ENCODE measurements at places on chromosomes 2 and 18. TPM values are rescaled to one million over a fixed set of nuclear protein-coding genes. Genes with fewer than 3 reads are reported as not detected.

Gene DSG1
- total RNA-seq = not detected

Gene ZNF804A
- total RNA-seq = 0.08 TPM

GRCh38 chr2:230890646-230891045 is 25.9 kb downstream of the ITM2C start:
- peak; percentile 21 for DNase-seq

DNA sequence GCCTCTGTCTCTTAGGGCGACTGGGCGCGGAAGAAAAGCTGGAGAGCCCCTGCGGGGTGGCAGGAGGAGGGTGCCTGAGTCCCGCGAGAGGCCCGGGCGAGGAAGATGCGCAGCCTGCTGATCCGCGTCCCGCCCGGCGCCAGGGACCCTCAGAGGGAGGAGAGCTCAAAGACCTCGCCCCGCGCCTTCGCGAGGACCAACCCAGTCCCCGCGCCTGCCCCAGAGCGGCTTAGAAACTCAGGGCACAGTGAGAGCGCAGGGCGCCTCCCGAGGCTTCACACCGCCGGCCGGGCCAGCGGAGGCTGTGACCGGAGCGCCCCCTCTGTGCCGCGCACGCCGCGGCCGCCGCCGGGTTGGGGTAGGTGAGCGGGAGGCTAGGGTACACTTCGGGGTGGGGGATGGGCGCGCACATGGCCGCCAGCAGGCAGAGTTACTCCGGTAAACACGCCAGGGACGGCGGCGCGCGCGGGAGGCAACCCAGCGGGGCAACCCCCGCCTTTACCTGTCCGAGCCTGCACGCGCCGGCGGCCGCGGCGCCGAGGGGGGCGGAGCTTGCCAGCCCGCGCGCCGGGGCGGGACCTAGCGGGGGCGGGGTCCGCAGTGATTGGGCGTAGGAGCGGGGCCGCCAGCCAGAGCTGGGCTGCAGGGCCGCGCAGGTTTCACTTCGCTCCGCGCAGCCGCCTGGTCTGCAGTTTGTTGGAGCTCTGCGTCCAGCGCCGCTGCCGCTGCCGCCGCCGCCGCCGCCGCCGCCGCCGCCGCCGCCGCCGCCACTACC is at the start of gene BCL2L11:
Gene BCL2L11, plus strand, starts transcription at position 662 of the 775 bp plus-strand sequence. CDS start 2,832 bp downstream, outside the sequence.
- peak; percentile 96 for DNase-seq

Gene POTEJ
- not detected for total RNA-seq

Gene GYPC
- total RNA-seq = 137 TPM

DNA sequence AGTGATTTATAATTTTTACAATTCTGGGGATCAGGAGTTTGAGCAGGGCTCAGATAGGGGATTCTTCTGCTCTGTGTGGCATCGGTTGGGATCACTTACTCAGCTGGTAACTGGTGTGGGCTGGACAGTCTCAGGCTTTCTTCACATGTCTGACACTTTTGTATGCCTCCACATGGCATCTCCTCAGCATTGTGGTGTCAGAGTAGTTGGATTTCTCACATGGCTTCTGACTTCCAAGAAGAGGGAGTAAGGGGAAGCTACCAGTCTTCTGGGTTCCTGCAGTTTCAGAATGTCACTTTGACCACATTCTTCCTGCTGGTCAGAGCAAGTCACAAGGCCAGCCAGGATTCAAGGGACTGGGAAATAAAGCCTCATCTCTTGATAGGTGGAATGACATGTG is 55.6 kb downstream of the NCOA1 start:
- DNase-seq = no peak

DNA sequence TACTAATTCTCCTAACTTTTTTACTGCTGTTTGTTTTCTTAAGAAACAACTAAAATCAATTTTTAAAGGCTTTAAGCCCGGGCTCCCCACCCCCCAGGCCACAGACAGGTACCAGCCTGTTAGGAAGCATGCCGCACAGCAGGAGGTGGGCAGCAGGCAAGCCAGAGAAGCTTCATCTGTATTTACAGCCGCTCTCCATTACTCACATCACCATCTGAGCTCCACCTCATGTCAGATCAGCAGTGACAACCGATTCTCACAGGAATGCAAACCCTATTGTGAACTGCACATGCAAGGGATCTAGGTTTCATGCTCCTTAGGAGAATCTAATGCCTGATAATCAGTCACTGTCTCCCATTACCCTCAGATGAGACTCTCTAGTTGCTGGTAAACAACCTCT is 517.0 kb downstream of the NRXN1 start:
- DNase-seq = no peak

DNA sequence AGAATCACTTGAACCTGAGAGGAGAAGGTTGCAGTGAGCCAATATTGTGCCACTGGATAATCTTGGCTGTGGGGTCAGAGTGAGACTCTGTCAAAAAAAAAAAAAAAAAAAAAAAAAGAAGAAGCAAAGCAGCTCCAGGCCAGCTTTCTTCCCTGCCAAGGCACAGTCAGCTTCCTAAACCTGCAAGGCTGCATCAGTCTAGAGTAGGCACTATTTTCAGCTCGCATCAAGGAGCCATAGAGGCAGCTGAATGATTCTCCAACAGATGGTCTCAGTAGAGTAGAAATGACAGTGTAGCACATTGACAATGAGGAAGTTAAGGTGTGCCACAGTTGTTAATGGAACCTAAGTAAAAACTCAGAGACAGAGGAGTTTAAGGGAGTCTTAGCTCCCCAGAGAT is 35.6 kb downstream of the BMP10 start:
- DNase-seq = no peak

DNA sequence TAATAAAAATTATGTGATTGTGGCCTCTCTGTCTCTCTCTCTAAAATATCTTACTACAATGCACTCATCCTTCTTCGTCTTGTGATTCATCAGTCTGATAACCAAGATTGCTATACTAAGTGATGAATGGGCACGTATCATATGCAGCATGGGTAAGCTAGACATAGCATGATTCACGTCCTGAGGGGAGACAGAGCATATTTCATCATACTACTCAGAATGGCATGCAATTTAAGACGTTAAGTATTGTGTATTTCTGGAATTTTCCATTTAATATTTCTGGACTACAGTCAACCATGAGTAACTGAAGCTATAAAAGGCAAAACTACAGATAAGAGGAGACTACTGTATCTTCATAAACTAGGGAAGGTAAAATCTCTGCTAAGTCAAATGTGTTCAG is 97.0 kb upstream of the CD226 start:
- no peak for DNase-seq

GRCh38 chr18:39620551-39621168 is 2055.1 kb upstream of the CELF4 start:
- DNase-seq = no peak

Gene CCDC150
- 8.4 TPM for total RNA-seq

Gene EPB41L3
- total RNA-seq = 3.4 TPM

- DNase-seq = no peak
Measured at GRCh38 chr18:24725644-24726415, 265.4 kb downstream of the HRH4 start.

GRCh38 chr2:179981085-179981484 is 26.0 kb downstream of the CWC22 start:
- DNase-seq = no peak

Gene CHRNG
- total RNA-seq = not detected

Gene L3MBTL4
- total RNA-seq = 0.09 TPM

Gene ATP6V1B1
- total RNA-seq = not detected

DNA sequence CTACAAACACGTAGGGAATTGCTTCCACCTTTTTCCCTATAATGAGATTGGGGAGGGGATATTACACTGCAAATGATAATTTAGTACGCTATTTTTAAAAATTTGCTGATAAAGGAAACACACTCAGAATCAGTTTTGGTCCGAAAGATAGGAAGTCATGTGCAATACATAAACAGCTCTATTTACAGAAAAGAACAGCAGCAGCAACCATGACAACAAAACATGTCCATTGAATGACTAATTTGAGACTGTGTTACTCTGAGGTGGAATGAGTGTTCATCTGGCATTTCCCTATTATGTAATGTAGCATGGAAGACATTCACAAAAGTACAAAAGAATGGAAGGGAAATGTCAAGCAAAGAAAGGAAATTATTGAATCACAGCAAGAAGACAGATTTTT is 337.2 kb downstream of the NBAS start:
- no peak for DNase-seq

- no peak for DNase-seq
Measured at GRCh38 chr2:35871672-35872071, 483.9 kb upstream of the CRIM1 start.

DNA sequence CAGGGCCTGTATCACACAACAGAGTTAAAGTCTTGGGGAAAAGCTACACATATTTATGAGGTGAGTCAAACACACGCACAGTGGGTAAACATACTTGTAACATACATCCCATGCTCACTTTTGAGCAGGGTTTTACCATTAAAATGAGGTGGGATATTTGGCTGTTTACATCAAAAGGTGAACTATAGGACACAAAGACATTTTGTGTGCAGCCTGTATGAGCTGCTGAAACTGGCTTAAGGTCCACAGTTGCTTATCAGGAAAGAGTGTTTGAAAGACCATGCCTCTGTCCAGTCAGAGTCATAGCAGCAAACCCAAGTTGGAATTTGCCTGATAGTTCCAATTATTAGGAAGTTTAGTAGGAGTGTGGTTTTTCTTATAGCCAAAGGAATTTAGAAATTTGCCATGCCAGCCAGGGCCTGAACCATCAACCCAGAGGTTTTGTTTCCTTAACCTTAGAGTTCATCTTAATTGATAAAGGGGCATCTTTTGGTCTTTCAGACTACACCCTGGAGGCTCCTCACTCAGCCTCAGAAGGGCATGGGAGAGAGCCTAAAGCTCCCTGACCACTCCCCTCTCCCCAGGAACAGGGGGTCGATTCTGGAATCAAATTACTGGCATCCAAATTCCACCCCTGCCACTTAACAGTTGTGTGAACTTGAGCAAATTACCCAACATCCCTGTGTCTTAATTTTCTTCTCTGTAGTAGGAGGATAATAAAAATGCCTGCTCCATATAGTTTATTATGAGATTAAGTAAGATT is 29.9 kb upstream of the L3MBTL4 start:
- no peak for DNase-seq

Gene ARL5A
- total RNA-seq = 44.8 TPM

Gene ASTL
- 12.2 TPM for total RNA-seq

GRCh38 chr2:156132130-156132529 is 200.4 kb downstream of the NR4A2 start:
- no peak for DNase-seq

DNA sequence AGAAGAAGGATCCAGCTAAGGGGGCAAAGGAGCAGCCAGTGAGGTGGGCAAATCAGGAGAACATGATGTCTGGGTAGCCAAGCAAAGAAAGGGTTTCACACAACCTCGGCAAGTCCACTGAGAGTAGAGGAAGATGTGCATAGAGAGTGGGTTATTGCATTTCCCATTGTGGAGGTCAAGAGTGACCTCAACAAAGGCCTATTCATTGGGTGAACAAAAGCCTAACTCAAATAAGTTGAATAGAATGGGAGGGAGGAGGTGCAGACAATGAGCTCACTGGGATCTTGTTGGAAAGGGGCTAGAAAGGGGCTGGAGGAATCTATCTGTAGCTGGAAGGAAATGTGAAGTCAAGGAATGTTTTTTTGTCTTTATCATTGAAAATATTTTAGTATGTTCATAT is 14.0 kb upstream of the PDCL3 start:
- DNase-seq = no peak

DNA sequence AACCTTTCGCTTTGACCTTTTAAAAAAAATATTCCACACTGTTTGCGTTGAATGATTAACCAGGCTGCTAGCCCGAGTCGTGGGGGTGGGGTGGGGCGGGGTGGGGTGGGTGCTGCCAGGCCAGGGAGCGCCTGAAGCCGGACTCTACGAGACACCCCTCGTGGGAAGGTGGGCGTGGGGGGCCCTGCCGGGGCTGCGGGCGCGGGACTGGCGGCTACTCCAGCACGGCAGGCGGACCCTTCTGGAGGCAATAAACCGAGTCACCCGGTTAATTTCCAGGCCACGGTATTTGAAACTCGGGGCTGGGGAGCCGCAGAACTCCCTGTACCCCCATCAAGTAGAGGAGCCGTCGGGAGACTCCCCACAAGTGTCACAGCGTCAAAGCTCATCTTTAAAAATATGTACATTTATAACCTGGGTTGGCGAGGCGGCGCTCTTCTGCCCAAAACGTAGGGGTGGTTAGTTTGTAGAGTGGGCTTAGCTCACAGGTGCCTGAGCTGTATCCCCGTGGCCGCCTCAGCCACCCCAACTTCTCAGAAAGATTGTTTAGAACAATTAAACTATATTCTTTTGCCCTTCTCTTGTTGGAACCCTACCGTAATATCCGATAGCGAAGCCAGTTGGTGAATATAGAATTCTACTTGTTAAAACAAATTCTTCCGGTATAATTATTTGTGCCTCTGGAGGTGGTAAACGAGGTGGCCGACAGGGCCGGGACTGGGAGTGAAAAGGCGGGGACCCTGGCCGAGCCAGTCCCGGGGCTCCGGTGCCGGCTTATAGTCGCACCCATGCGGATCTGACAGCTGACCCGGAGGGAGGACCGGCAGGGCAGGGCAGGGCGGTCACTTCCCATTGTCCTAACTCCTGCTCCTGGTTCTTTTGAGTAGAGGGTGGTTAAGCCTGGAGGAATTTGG is 1.4 kb downstream of the B3GNT2 start:
- peak; percentile 59 for DNase-seq

Gene LCT
- 0.14 TPM for total RNA-seq

DNA sequence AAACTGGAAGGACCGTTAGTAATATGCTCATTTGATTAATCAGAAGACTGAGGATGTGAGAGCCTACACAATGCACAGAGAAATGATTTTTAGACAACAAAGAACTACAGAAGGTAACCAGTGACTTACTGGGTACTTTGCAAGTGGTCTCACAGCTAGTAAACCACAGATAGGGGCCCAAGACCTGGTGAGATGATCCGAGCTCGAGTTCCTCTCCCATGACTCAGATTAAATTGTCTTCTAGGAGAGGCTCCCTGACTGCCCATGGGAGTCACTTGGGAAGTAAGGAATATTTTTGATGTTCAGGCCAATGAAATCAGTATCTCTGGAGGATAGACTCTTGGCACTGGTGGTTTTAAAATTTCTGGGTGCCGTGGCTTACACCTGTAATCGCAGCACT is 220.2 kb downstream of the CLIP4 start:
- no peak for DNase-seq

GRCh38 chr2:144162652-144163051 is 357.3 kb downstream of the ZEB2 start:
- DNase-seq = no peak

DNA sequence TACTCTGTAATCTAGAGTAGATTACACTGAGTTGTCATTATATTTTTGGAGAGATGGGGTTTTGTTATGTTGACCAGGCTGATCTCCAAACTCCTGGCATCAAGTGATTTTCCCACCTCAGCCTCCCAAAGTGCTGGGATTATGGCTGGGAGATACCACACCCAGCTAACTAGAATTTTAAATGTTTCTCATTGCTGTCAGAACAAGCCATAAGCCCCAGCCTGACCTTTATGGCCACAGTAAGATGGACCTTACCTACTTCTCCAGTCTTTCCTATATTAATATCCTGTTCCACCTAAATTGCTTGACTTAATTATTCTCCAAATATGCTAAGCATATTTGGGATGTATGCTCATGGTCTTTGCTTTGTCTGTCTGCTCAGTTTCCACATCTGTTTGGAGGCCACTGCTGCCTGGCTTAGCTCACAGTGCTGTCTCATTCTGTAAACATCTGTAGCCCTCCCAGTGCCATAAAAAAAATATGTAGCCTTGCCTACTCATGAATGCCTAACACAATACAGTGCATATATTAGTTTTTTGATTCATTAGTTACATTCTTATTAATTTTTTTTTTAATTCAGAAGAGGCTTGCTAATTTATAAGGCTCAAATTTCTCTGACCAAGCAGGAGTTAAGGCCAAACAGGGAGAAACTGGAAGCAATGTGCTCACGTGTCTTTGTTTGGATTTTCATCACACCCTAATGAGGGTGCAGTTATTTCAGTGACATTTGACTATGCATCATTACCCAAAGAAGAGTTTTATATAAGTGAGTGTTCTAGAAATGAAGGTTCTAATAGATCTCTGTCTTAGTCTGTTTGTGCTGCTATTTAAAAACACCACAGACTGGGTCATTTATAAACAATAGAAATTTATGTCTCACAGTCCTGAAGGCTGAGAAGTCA is 45.3 kb upstream of the PSME4 start:
- no peak for DNase-seq

Measured in activated naive CD8-positive, alpha-beta T cell treated with anti-CD3 and anti-CD28 coated beads, Interleukin-2, amount 10 ng/mL, durations not matched to agents 7 days and 5 days (primary cell).